ENCODE measurements at places on chromosomes 7 and 10.

- DNase-seq, result no peak
Observed at GRCh38 chr10:61175316-61175715, 231.3 kb upstream of the RHOBTB1 start.

DNA sequence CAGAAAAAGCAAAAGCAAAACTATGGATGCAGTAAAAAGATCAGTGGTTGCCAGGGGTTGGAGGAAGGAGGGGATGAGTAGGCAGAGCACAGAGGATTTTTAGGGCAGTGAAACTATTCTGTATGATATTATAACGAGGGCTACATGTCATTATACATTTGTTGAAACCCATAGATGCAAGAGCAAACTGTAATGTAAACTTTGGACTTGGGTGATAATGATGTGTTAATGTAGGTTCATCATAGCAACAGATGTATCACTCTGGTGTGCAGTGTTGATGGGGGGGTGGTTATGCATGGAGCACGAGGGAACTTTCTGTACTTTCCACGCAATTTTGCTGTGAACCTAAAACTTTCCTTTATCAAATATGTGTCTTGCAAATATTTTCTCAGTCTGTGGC is 23.2 kb downstream of the SLK start:
- no peak for DNase-seq

GRCh38 chr10:12848439-12849173 is 152.9 kb downstream of the CCDC3 start:
- no peak for DNase-seq

GRCh38 chr7:72213081-72213480 is 199.1 kb downstream of the CALN1 start:
- DNase-seq, result no peak

DNA sequence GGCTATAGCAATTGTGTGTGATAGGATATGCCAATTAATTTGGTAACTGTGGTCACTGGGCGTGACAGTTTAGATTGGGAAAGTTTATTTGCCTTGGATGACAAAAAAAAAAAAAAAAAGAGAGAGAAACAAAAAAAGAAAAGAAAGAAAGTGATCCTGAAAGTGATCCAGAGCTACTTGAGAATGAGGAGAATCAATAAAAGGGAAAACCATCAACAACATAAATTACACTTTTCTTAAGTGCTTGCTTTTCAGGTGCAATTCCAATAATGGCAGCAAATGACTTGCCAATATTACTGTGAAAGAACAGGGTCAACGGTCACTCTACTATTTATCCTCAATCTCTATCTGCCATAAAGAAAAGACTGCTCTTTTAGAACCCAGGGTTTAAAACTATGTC is 191.8 kb upstream of the SEMA3C start:
- DNase-seq, result no peak

DNA sequence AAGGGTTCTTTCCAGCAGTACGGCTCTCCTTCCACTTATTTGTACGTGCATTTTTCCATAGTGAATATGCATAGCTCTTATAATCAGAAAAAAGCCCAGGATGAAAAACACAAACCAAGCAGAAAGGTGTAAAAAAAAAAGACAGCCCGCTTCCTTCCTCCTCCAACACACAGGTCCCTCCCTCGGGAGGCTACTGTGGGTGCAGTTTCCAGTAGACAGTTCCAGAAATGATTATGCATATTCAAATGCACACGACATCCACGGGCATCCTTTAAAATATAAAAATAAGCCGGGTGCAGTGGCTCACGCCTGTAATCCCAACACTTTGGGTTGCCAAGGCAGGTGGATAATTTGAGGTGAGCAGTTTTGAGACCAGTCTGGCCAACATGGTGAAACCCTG is 59.9 kb downstream of the TNRC18 start:
- no peak for DNase-seq

DNA sequence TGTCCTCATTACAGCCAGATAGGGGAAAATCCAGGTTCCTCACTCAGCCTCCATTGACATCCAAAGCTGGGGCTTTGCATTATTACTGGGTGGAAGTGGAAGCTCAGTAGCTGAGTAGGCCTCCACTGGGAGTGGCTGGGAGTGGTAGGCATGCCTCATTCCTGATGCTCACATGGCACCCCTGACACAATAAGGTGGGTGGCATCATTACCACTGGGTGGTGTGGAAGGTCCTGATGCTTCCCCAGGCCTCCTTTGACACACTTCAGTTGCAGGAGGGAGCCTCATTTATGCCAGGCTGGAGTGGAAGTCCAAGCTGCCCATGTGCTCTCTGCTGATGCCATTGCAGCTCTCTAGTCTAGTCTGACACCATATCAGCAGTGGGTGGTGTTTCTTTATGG is 48.2 kb upstream of the GPR141 start:
- DNase-seq, result no peak

- peak; percentile 35 for DNase-seq
Observed at GRCh38 chr7:18583305-18583704, 87.8 kb downstream of the HDAC9 start.

- DNase-seq, result no peak
Observed at GRCh38 chr10:58174831-58175230, 92.9 kb downstream of the IPMK start.

GRCh38 chr10:29588629-29589421 is 45.9 kb downstream of the SVIL start:
- DNase-seq, result peak; percentile 59

GRCh38 chr10:110504111-110504735 is 6.5 kb downstream of the DUSP5 start:
- peak; percentile 53 for DNase-seq

DNA sequence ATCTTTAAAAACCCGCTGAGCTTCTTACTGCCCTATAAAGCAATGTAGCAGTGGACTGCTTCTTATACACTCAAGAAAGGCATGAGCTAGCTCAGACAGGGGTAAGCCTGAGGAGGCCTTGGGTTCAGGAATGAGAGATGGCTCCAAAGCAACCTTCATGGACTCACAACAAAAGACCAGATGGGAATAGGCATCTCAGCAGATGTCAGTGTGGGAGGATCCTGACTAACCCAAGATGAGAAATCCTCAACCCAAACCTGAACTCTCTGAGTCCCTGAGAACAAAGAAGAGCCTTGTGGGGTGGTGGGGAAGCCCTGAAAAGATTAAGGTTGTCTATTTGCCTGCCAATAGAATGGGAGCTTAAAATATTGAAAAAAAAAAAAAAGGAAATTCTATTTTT is 807.4 kb downstream of the KCNMA1 start:
- DNase-seq, result no peak

DNA sequence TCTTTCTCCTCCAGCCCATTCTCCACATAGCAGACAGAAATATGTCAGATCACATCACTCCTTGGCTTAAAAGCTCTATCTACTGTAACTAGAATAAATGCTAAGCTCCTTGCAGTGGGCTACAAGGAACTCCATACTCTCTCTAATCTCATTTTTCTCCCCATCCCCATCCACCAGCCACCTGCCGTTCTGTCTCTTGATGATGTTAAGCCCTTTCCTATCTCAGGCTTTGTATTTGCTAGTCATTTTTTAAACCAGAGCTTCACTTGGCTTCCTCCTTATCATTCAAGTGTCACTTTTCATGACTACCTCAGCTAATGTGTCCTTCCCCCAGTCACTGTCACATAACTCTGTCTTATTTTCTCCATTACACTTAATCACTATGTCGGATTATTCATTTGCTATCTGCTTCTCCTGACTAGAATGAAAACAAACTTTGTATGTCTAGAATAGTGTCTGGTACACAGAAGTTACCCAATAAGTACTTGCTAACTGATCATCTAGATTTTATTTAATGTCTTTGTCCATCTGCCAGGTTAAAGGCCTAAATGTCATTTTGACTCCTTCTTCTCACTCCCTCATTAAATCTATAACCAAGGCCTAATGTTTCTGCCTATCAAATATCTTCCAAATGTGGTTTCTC is 87.2 kb upstream of the RPA3 start:
- no peak for DNase-seq

GRCh38 chr7:131538813-131539179 is 17.6 kb downstream of the PODXL start:
- DNase-seq, result no peak

GRCh38 chr10:482051-482501 is 207.4 kb downstream of the DIP2C start:
- DNase-seq, result no peak

- no peak for DNase-seq
Observed at GRCh38 chr10:103618575-103619423, 125.3 kb downstream of the NEURL1 start.

DNA sequence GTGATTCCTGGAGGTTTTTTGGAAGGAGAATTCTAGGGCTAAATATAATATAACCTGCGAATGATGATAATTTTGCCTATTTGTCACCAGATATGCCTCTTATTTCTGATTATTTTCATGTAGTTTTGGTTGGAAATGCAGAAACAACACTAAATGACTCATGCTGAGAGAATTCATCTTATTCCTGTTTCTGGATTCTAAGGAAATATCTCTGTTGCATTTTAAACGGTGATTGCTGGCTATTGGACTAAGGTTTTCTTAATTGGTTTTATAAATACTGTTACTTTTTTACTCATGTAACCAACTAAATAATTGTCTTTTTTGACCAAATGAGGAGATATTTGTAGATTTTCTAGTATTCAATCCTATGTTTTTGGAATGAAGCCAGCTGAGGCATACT is 204.9 kb upstream of the NPSR1 start:
- no peak for DNase-seq

DNA sequence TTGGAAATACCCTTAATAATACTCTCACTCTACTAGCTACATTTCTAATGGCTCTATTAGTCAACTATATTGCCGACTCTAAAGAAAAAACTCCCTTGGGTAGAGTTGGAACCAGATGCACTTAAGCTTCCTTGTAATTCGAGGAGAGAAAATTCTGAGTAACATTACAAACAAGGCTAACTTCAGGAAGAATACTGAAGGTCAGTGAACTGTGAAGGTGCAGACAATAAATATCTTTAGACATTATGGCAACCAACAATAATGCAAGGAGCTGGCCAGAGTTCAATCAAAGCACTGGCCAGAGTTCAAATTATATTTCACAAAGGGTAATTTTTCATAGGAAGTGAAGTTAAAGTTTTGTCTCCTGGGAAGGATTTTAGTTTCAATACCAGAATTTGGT is 40.7 kb upstream of the MRLN start:
- DNase-seq, result peak; percentile 69

GRCh38 chr7:5497295-5498103 is 73.9 kb upstream of the TNRC18 start:
- no peak for DNase-seq

GRCh38 chr10:91163869-91164474 is 56.5 kb upstream of the PCGF5 start:
- DNase-seq, result peak; percentile 87

DNA sequence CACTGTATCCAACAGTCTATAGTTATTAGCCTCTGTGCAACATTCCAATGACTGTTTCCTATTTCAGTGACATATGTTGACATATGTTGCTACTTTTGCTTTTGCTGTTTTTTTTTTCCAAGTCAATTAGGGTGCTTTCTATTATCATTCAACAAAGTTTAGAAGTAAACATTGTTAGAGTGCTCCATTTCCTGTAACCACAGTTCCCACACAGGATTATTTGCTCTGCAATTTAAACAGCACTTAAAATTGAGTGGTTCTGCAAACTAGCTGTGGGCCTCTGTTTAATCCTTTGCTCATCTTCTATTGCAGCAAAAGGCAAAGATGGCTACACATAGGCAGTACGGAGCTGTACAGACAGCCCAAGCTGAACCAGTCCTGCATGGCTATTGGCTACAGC is 46.5 kb upstream of the PTN start:
- DNase-seq, result no peak

DNA sequence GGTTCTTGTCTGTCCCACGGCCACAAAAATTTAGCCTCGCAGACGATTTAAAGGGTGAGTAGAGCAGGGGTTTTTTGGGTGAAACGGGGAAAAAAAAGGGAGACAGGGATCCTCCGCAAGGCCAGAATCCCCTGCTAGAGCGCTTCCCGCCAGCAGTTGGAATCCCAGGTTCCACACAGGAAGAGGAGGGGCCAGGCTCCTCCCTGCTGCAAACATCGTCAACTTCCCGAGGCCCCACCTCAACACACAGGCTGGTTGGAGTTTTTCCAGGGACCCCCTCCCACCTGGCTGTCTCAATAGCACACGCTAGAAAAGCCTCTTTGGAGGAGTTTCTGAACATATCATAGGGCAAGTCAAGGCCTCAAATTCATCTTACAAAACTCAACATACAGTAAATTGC is 112.7 kb downstream of the MTERF1 start:
- DNase-seq, result no peak

GRCh38 chr10:62374862-62375710 is 917 bp downstream of the ZNF365 start:
- DNase-seq, result peak; percentile 68

GRCh38 chr10:122333037-122333436 is 41.5 kb upstream of the PLEKHA1 start:
- peak; percentile 48 for DNase-seq

DNA sequence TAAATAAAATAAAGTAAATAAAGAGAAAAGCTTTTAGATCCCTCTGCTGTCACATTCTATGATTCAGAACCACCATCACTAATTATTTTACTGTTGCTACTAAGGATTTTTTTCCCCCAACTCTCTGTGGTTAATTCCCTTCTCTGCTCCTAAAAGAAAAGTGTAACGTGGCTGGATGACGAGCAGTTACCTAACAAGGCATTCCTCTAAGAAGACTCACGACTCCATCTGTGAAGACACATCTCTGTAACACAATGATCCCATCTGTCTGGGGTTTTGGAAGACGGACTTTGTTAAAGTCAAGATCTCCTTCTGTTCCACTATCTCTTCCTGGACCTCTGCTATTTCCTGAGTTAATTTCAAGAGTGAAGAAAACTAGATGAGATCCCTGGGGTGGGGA is 179.9 kb downstream of the SFMBT2 start:
- DNase-seq, result no peak

GRCh38 chr7:139741789-139742344 is 35.9 kb downstream of the HIPK2 start:
- no peak for DNase-seq

DNA sequence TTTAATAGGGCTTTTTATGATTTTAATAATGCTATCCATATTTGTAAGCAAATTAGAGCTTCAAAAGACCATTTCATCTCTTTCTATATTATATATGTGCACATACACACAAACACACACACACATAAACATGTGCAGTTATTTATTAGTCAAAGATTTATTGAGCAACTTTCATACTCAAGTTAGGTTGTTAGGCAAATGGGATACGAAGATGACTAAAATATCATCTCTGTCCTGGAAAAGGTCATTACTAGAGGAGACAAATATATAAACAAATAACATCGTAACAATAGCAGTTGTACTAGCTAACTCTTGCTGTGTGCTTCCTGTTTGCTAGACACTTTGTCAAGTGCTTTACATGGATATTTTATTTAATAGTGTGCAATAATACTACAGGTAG is 307.9 kb downstream of the SNX13 start:
- DNase-seq, result no peak

DNA sequence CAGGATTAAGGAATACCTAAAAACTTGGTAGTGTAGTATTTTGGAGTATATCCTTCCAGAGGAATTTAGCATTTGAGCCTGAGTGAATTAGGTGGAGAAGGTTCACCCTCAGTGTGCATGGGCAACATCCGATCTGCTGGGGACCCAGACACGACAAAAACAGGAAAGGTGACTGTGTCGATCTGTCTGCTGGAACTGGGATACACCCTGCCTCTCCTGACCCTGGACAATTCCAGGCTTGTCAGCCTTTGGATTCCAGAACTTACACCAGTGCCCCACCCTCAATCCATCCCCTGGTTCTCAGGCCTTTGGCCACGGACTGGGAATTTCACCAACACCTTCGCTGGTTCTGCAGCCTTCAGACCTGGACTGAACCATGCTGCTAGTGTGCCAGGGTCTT is 41.9 kb downstream of the PTPRE start:
- DNase-seq, result no peak

Data from kidney tubule cell (primary cell).